ENCODE measurements at places on chromosomes 12 and 14.

DNA sequence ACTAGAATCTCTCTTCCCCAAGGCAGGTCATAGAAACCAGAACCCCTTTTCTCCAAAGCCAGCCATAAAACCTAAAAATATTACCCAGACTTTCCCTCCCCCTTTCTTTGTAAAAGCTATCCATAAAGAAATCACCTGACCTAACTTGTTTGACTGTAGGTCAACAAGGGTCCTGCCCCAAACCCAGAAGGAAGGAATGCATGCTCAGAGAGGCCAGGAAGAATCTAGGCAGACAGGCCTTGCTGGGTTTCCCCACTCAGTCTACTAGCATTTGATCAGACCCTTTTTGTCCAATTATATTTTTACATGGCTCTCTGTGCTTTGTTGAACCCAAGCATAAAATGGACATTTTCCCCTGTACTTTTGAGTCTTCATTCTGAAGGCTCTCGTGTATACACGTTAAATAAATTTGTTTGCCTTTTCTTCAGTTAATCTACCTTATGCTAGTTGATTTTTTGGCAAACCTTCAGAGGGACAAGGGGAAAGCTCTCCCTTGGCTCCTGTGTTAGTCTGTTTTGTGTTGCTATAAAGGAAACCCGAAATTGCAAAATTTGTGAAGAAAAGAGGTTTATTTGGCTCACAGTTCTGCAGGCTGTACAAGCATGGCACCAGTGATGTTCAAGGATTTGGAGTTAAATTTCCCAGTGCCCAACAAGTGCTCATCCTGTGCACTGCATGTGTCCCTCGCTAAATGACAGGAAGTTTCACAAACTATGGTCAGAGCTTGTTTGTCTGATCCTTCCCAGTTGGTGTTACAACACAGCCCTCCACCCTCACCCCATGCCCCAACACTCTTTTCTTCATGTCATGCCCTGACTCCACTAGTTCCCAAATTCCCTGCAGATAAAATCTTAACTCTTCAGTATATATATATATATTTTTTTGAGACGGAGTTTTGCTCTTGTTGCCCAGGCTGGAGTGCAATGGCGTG lies 14.2 kb upstream of the RASSF3 start:
- no peak for DNase-seq

GRCh38 chr14:50353126-50353525 lies 41.0 kb downstream of the DMAC2L start:
- DNase-seq: no peak

- no peak for DNase-seq
Observed at GRCh38 chr12:54306925-54307741, 6.3 kb upstream of the NFE2 start.

- DNase-seq: no peak
Observed at GRCh38 chr14:89270439-89271227, 146.4 kb downstream of the FOXN3 start.

- DNase-seq: no peak
Observed at GRCh38 chr12:104482113-104482512, 25.4 kb downstream of the CHST11 start.

DNA sequence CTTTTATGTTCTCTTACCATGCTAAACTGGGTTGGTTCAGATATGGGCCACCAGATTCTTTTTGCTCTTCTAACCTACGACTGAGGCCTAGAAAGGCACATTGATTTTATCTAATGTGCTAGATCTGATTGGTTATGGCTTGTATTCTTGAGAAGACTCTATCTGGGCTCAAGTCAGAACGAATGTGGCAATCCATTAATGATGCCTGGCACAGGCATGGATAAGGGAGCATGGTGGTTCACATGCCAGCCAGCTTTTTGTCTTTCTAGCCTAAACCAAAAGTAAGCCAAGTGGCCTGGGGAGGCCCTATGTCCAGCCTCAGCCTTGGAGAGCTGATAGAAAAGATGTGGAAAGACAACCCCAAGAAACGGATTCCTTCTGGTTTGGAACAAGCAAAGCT lies 82.7 kb downstream of the KNTC1 start:
- no peak for DNase-seq

DNA sequence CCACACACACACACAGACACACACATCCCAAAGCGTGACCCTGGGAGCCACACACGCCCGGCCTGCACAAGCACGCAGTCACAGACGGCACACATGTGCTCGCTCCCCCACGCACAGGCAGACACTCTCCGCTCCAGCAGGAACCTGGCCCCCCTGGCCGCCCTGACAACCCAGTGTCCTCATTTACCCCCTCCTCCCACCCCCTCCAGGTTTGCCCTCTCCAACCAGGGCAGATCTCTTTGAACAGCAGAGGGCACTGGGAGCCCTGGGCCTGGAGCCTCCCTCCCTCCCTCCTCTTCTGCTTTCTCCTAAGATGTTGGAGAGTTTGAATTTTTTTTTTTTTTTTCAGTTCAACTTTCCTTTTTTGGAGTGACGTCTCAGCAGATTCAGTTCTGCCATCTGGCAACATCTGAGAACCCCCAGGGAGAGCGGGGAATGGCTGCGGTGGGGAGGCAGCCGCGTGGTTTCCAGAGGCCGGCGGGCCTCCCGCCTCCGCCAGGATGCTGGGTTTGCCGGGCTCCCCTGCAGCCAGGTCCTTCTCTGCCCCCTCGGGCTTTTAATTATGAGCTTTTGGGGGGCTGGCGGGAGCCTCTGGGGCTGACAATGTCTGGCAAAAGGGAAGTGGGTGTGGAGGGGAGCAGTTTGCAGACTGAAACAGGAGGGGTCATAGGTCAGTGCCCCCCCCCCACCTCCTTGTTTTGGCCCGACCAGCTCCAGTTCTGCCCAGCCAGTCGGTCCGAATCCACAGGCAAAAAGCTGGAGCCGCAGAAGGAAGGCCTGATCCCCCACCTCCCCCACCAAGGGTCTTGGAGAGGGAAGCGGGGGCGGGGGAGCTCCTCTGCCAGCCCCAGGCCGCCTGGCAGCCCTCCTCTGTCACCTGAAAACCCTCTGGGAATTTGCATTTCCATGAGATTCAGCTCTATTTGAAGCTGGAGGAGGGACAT lies 1.3 kb upstream of the NCOR2 start:
- no peak for DNase-seq

DNA sequence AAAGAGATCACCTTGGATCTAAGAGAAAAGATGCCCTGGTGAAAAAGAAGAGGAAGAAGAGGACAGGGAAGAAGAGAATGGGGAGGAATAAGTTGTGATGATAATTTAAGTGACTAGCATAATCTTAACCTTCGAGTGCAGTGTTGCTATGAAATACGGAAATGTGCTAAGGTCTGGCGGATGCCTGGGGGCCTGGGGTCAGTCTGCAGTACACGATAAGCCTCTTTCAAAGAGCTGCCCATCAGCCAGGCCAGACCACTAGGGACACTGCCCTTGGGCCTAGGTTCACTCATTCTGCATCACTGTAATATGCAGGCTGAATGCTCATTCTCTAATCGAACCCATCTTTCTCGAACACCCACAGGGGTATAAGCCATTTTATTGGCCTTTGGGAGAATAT lies 83.4 kb downstream of the PLEKHG3 start:
- no peak for DNase-seq

DNA sequence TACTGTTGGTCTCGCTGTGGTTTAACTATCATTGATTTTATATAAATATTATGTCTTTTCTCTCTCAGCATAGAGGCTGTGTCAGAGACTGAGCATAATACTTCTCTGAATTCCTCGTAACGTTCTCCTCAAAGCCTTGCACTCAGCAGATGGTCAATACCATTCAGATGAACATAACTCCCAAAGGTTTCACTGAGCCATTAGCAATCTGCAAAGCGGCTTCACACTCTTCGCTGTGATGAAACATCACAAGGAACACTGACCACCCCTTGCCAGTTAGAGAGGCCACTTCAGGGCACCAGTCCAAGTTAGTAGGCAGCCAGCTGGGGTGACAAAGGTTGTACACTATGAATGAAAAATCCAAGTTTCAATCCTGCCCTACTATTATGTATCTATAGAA lies 30.1 kb upstream of the STON2 start:
- DNase-seq: no peak
